Hematopoietic multipotent progenitor cell treated with erythropoietin and hydrocortisone succinate and interleukin-3 and kit ligand, for 4 days (in vitro differentiated cells): ENCODE measurements at places on chromosomes 3 and 15.

GRCh38 chr15:28963711-28964081, 77.9 kb downstream of the APBA2 start:
- DNase-seq, result no peak

GRCh38 chr15:50627351-50628055, 59.1 kb downstream of the TRPM7 start:
- DNase-seq, result no peak

GRCh38 chr3:64621726-64622395, 65.9 kb downstream of the ADAMTS9 start:
- DNase-seq, result no peak

- no peak for DNase-seq
Observed at GRCh38 chr3:183774631-183775030, 50.7 kb downstream of the MAP6D1 start.

DNA sequence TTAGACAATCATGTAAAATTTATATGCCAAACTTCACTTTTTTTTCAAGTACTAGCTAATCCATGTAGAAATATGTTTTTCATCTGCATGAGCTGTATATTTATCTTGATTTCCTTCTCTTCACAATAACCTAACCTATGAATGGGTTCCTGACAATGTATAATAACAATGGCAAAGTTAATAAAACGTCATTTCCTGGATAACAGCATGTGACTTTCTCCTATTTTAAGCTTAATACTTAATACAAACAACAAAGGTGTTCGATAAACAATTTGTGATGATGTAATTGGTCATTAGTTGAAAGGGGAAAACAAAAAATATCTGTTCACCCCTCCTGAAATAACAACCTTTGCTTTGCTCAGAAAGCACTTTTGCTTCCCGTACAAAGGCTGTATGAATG, 20.4 kb downstream of the CD200 start:
- no peak for DNase-seq

DNA sequence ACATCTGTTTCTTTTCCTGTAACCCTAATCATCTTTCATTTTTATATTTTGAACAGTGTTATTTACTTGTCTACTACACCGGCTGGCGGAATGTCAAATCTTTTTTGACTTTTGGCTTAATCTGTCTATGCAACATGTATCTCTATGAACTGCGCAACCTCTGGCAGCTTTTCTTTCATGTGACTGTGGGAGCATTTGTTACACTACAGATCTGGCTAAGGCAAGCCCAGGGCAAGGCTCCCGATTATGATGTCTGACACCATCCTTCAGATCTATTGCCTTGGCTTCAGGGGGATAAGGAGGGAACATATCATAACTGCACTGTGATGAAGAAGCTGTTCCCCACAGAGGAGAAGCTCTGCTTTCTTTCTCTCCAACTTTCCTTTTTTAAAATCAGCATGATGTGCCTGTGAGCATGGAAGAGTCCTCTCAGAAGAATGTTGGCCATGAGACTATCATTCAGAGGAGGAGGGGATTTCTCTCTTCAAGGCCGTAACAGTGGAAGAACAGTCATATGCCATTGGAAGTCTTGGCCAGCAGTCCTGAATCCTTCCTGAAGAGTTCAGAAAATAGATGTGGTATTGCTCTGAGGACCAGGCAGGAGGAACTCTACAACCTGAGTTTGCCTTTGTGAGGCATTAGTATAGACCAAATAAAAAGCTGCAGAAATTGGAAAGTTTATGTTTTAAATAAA, 69.9 kb downstream of the SEC22A start:
- no peak for DNase-seq
